A673 (cell line): ENCODE measurements at places on chromosomes 11 and 22. TPM values are rescaled to one million over a fixed set of nuclear protein-coding genes. Genes with fewer than 3 reads are reported as not detected.

- peaks cover 12% of the 10 kb centered on the region for H3K4me1 ChIP-seq
- no peak overlapping the region for H3K4me3 ChIP-seq
- H3K27ac ChIP-seq: no peak overlapping the region
- H3K27me3 ChIP-seq: no peaks in the 10 kb centered on the region
Measured at GRCh38 chr11:67054346-67054835, 2.3 kb upstream of the RHOD start.

GRCh38 chr11:111301004-111301841 lies 2.9 kb downstream of the POU2AF3 start:
- H3K4me3 ChIP-seq: no peak overlapping the region
- peaks cover 27% of the 10 kb centered on the region for H3K4me1 ChIP-seq
- no peaks in the 10 kb centered on the region for H3K36me3 ChIP-seq
- peak; percentile 24 for DNase-seq

DNA sequence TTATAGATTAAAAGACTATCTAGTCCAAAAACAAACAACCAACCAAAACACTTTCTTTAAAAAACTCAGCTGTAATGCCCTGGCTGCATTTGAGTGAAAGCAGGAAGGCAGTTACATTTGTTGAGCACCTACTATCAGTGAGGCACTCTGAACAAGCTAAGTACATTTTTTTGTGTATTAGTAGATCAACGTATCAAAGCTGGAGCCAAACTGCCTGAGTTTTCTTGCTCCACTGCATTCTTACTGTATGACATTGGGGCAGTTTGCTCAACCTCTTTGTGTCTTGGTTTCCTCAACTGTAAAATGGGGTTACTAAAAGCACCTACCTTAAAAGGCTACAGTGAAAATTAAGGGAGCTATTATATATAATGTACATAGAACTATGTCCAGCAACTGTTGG lies 22.0 kb downstream of the COA4 start:
- no peaks in the 10 kb centered on the region for H3K27me3 ChIP-seq
- H3K36me3 ChIP-seq: no peaks in the 10 kb centered on the region
- H3K4me1 ChIP-seq: no peaks in the 10 kb centered on the region
- H3K4me3 ChIP-seq: no peak overlapping the region

GRCh38 chr11:2100361-2101170 lies 38.6 kb downstream of the IGF2 start:
- no peak overlapping the region for H3K4me3 ChIP-seq
- H3K27me3 ChIP-seq: no peaks in the 10 kb centered on the region
- H3K27ac ChIP-seq: no peak overlapping the region
- no peaks in the 10 kb centered on the region for H3K4me1 ChIP-seq

DNA sequence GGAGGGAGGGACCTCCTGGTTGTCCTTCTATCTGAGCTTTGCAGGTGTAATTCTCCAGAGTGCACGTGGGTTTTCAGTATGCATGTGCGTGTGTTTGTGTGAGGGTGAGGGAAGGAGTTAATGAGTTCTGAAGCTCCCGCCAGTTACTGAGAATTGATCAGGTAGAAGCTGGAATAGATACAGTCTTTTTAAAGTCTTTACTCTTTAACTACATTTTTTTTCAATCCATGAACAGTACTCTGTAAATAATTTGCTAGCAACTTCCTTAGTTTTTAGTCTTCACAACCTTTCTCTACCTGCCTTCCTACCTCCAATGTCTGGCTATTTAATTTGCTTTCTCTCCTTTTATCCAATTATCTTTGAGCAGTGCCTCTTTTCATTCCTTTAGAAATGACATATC lies 25.5 kb downstream of the ARHGAP42 start:
- peaks cover 23% of the 10 kb centered on the region for H3K4me1 ChIP-seq
- H3K4me3 ChIP-seq: no peak overlapping the region
- H3K27ac ChIP-seq: no peak overlapping the region
- H3K27me3 ChIP-seq: no peaks in the 10 kb centered on the region

DNA sequence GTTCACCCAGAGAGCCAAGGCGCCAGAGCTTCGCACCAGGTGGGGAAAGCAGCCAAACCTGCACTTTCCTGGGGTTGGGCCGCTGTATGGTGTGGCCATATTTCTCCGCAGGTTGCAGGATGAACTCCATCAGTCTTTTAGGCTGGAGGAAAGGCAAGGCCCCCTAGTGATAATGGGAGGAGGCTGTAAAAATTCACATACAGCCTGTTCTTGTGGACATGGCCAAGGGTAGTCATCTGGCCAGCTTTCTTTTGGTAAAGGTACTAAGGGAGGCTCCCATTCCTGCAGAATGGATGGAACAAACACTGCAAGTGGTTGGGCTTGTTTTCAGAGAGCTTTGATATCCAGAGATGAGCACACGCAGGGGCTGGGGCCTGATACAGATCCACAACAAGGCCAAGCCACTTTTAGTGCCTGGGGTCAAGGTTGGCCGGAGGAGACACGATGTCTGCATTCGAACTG lies 29.6 kb downstream of the C22orf31 start:
- H3K27me3 ChIP-seq: no peaks in the 10 kb centered on the region
- no peak overlapping the region for H3K27ac ChIP-seq
- no peak for DNase-seq

- H3K36me3 ChIP-seq: no peaks in the 10 kb centered on the region
- no peak overlapping the region for H3K27ac ChIP-seq
- H3K4me3 ChIP-seq: no peak overlapping the region
- H3K27me3 ChIP-seq: no peaks in the 10 kb centered on the region
Measured at GRCh38 chr11:122343210-122343609, 227.2 kb upstream of the BLID start.

GRCh38 chr11:86497310-86497709 lies 122.6 kb downstream of the CCDC81 start:
- H3K27me3 ChIP-seq: no peaks in the 10 kb centered on the region
- no peaks in the 10 kb centered on the region for H3K36me3 ChIP-seq
- no peak overlapping the region for H3K4me3 ChIP-seq
- peaks cover 5% of the 10 kb centered on the region for H3K4me1 ChIP-seq
- DNase-seq: no peak

- H3K36me3 ChIP-seq: no peaks in the 10 kb centered on the region
- H3K4me3 ChIP-seq: no peak overlapping the region
- no peaks in the 10 kb centered on the region for H3K27me3 ChIP-seq
- H3K27ac ChIP-seq: no peak overlapping the region
- H3K4me1 ChIP-seq: peaks cover 27% of the 10 kb centered on the region
Measured at GRCh38 chr22:49097171-49097925, 730.3 kb downstream of the BRD1 start.

- DNase-seq: no peak
- no peak overlapping the region for H3K4me3 ChIP-seq
- no peaks in the 10 kb centered on the region for H3K27me3 ChIP-seq
- no peaks in the 10 kb centered on the region for H3K4me1 ChIP-seq
Measured at GRCh38 chr11:19218786-19219460, 17.1 kb upstream of the CSRP3 start.

DNA sequence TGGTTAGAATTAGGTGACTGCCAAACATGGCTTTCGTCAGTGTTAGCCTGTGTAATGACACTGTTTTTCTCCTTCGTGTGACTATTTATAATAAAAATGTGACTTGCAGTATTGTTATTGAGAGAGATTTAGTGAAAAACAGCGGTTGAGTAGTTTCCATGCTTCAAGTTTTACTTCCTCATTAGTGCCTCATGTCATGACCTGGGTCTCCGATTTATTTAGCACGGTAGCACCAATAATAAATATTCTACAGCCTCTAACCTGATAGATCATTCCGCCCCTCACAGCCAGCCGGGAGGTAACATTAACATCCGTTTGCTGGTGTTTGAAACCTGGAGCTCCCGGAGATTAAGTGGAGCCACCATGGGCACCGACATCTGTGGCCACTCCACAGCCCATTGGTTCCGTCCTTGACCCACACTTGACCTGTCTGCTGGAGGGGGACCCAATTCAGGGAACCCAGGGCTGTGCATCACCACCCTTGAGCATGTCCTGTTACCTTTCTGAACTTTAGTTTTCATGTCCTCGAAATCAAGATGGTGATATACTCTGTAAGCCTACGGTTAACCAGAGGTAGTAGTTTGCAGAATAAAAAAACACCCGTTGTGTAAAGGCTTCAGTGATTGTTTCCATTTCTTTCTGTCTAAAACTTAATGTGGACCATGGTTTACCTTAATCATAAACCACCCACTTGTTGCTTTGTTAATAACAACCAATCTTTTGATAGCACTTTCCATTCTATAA lies 104.1 kb downstream of the ATXN10 start:
- no peak overlapping the region for H3K4me3 ChIP-seq
- peaks cover 9% of the 10 kb centered on the region for H3K4me1 ChIP-seq
- DNase-seq: no peak
- peaks cover 6% of the 10 kb centered on the region for H3K36me3 ChIP-seq
- H3K27me3 ChIP-seq: no peaks in the 10 kb centered on the region

GRCh38 chr11:10686311-10686710 lies 7.2 kb downstream of the IRAG1 start:
- H3K36me3 ChIP-seq: no peaks in the 10 kb centered on the region
- no peak for DNase-seq
- H3K27me3 ChIP-seq: no peaks in the 10 kb centered on the region
- H3K4me3 ChIP-seq: no peak overlapping the region
- H3K27ac ChIP-seq: no peak overlapping the region

Gene TSPAN18
- total RNA-seq: 2.8 and 5.8 TPM in 2 replicates

Gene DUSP8
- total RNA-seq: 0.70 and 1.9 TPM in 2 replicates

Gene IL10RA
- not detected in 2 replicates for total RNA-seq

Gene MRGPRX3
- not detected in 2 replicates for total RNA-seq

Gene MOV10L1
- 0.33 TPM in 1 of 2 replicates, not detected in the other for total RNA-seq

Gene RTN4RL2
- total RNA-seq: 5.2 and 7.0 TPM in 2 replicates

Gene MS4A1
- not detected in 2 replicates for total RNA-seq

Gene GNAZ
- total RNA-seq: 5.1 and 8.0 TPM in 2 replicates

Gene PATE4
- not detected in 2 replicates for total RNA-seq
